ENCODE measurements at places on chromosomes 4 and X.

DNA sequence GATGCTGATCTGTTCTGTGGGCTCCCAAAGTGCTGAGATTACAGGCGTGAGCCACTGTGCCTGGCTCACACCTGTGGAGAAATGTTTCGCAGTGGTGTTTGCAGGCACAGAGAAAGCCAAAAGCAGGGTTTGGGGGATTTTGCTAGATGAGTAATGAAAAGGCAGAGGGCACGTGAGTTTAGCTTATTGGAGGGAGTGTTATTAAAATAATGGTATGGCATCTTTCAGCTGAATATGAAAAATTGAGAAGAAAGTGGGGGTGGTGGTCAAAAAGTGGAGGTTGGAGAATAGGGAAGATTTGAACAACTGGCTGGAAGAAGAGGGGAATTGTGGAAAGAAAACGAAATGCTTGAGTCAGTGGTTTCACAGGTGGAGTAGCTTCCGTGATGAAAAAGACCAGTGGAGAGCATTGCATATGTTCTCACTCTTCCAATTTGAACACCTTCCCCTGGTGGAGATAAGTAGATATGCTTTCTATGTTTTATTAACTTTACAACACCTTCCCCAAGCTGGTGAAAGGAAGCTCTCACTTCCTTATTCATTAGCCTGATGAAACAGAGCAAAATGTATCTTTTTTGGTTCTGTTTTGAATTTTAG, 1.1 kb upstream of the CHST7 start:
- peak; percentile 35 for DNase-seq

GRCh38 chr4:98094118-98094517, 49.2 kb downstream of the STPG2 start:
- DNase-seq = no peak

GRCh38 chr4:189505380-189505779, 435.3 kb upstream of the FRG1 start:
- DNase-seq = no peak

GRCh38 chr4:42302348-42302747, 94.9 kb upstream of the SHISA3 start:
- DNase-seq = peak; percentile 59

GRCh38 chr4:742096-742741, 36.6 kb downstream of the PCGF3 start:
- DNase-seq = no peak

GRCh38 chr4:5203993-5204310, 152.7 kb downstream of the STK32B start:
- no peak for DNase-seq

- DNase-seq = peak; percentile 17
Measured at GRCh38 chr4:153651116-153651515, 33.0 kb upstream of the TLR2 start.

- DNase-seq = no peak
Measured at GRCh38 chrX:49221868-49222267, 11.3 kb downstream of the CACNA1F start.

GRCh38 chr4:52750819-52751486, at the start of gene ERVMER34-1:
Gene ERVMER34-1 (minus strand): TSS chr4:52751425. CDS start chr4:52745520, 5,905 bp downstream.
- DNase-seq = peak; percentile 27

DNA sequence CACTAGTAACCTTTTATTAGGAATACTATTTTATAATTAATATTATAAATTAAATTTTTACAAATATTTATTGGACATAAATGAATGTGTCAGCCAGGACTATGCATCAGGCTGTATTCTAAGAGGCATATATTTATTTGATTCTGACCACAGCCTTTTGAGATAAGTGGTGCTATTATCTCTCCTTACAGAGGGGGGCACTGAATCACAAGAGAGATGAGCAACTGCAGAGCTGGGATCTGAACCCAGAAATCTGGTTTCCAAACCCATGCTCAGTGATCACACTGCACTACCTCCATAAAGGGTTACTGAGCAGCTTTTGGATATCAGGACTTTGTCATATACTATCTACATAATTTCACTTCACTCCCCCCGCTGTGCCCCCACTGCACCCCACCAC, 322.0 kb downstream of the TMA16 start:
- DNase-seq = peak; percentile 34

DNA sequence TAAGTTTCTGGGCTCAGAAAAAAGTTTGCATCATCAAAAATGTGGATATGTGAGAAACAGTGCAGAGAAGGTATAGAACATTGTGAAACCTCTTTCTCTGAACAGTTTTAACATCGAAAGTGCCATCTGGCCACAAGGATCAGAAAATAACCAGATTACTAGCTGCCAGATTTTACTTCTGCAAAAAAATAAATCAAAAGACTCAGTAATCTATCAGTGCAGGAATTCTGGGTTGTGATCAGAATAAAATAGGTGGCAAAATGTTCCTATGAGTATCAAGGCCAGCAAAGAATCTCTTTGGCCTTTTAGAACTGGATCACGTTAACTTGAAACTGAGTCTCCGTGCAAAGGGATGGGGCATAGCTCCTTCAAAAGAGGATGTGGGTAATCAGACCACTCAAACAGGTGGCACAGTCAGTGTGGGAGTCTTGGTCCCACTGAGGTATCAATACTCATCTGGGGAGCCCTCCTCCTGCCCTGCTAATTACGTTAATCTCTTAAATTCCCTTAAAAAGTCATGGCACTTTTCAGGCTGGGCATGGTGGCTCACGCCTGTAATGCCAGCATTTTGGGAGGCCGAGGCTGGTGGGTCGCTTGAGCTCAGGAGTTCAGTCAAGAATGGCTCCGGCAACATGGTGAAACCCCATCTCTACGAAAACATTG, 26.7 kb upstream of the RBM47 start:
- DNase-seq = peak; percentile 24

GRCh38 chrX:153602601-153603000, 3.7 kb upstream of the CCNQ start:
- no peak for DNase-seq

DNA sequence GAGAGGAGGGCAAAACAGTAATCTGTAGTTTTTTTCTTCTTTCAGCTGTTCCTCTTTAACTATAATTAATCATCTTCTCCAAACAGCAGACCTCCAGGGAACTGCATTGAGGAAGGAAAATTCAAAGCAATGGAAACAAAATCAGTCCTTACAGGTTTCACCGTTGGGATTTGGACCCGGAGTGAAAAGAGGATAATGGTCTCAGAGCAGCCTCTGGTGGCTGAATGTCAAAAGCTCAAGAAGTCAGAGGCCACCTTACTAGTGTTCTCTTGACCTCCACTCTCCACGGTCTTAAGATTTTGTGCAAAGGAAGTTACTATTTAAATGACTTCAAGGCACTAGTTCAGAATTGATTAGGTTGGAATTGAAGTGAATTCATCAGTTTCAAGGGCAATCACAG, 16.0 kb upstream of the MID1 start:
- DNase-seq = peak; percentile 30

DNA sequence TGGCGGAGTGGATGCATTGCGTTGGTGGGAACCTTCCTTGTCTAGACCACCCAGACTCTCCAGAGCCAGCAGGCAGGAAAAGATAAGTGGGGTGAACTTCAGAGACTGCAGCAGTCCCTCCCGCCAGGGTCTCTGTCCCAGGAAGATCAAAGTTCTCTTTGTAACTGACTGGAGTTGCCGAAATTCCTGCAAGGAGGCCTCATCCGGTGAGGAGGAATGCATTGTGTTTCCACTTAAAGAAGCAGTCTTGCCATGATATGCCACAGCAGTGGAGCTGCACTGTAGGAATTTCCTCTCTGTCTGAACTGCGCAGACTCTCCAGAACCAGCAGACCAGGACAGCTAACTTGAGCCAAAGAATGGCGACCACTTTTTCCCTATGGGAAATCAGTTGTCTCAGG, 1190.4 kb downstream of the TECRL start:
- no peak for DNase-seq

GRCh38 chr4:168607215-168607614, 110.4 kb downstream of the PALLD start:
- no peak for DNase-seq

DNA sequence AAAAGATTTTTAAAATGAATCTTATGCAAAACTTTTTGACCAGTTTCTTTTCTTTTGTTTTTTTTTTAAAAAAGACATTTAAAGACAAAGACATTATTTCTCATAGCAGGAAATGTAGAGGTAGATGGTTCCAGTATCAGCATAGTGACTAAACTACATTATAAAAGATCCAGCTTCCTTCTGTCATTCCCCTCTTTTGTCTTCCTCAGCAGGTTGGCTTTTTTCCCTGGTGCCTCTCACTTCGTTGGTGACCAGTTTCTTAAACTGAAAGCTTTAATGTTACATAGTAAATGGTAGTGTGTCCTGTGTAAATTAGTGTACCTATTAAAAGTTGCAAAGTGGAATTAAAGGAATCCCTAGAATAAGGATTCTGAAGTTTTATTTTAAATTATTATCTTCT, 36.1 kb downstream of the DCK start:
- no peak for DNase-seq

GRCh38 chrX:147476008-147476407, 435.7 kb upstream of the FMR1 start:
- DNase-seq = peak; percentile 57

DNA sequence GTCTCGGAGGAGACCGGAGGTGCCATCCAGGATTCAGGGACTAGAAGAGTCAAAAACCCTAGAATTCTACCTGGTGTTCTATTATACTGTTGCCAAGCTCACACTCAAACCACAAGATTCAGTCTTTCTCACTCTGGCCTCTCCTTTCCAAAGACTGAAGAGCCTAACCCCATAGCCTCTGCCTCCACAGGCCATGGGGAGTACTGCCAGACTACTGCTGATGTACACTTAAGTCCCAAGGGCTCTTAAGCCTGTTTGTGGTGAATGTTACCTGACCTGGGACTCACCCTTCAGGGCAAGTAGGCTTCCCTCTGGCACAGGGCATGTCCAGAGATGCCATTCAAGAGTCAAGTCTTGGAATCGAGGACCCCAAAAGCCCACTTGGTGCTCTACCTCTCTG, 58.9 kb upstream of the IRS4 start:
- no peak for DNase-seq

- DNase-seq = no peak
Measured at GRCh38 chr4:128819082-128819742, 9.7 kb downstream of the JADE1 start.

- no peak for DNase-seq
Measured at GRCh38 chr4:86822136-86822535, 27.0 kb downstream of the SLC10A6 start.

DNA sequence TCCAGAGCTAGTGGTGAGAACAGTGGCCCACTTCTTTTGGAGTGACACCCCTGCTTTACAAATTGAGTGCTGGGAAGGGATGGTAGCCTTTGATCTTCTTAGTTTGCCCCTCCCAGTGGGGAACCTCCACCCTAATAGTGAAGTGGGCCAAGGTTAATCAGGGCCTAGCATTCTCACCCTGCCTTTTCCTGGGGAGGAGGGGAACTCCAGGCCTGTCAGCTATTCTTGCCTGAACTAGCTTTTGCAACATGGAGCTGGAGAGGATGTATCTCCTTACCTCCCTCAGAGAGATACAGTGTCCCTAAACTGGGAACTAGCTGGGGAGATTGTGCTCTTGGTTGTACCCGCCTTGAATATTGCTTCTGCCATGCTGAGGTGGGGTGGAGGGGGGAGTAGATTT, 20.6 kb downstream of the PHKA1 start:
- no peak for DNase-seq

GRCh38 chr4:3287271-3287971, 5.4 kb upstream of the RGS12 start:
- no peak for DNase-seq

GRCh38 chr4:39970671-39971640, 6.8 kb downstream of the PDS5A start:
- peak; percentile 60 for DNase-seq

DNA sequence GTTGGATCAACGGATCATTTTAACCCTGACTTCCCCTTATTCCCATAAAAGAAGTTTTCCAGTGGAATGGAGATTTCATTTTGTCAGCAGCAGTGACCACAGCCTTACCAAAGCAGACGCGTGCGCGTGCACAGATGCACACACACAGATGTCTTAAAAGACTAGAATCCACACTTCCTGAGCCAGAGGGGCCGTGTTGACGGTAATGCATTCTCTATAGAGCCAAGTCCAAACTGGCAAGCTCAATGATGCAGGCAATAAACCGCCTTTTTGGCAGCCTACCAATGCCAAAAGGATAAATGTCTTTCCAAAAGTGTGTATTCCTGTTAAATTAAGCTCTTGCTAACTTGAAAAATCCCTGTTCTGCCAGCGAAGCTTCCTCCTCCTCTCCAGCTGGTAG, 18.8 kb upstream of the CLDN34 start:
- DNase-seq = no peak

- DNase-seq = peak; percentile 13
Measured at GRCh38 chrX:85012098-85012497, 8.4 kb downstream of the APOOL start.

DNA sequence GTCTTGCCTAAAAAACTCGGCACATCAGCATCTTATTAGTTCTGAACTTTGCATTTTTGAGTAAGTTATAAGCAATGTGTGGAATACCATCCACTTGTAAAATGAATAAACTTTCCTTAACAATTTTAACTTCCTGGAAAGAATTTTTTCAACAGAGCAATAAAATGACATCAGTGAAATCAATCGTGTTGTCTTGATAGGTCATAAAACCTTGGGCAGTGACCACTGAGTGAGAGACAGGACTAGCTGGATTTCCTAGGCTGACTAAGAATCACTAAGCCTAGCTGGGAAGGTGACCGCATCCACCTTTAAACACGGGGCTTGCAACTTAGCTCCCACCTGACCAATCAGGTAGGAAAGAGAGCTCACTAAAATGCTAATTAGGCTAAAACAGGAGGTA, 403.0 kb upstream of the CNKSR2 start:
- DNase-seq = no peak

- peak; percentile 3 for DNase-seq
Measured at GRCh38 chr4:23881052-23881501, 8.8 kb downstream of the PPARGC1A start.

- no peak for DNase-seq
Measured at GRCh38 chr4:153933915-153934687, 145.2 kb upstream of the SFRP2 start.

DNA sequence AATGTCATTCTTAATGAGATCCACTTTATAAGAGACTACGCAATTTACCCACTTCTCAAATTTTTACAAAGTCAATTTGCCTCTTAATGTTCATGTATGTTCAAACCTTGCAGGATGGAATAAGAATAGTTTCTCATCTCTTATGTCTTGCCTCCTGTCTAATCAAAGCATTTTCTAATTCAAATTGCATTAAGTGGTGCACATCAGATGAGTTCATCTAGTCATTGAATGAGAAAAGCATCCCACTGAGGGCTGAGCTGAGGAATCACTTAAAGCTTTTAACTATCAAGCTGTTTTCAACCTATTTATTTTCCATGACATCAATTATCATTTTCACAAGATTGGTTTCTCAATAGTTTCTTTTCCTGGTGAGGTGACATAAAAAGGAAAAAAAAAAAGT, 1964.0 kb downstream of the PCDH7 start:
- no peak for DNase-seq

DNA sequence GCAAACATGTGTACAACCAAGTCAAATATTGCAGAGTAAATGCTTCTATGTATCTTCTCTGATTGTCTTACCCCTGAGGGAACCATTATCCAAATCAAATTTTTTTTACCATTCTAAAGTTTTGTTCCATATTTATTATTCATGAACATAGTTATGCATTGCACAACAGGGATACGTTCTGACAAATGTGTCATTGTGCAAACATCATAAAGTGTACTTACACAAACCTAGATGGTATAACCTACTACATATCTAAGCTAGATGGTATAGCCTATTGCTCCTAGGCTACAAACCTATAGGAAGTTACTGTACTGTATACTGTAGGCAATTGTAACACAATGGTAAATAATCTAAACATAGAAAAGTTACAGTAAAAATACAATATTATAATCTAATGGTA, 23.4 kb downstream of the BEX3 start:
- DNase-seq = no peak
